Foreskin fibroblast (primary cell): ENCODE measurements at places on chromosomes 12 and 14.

DNA sequence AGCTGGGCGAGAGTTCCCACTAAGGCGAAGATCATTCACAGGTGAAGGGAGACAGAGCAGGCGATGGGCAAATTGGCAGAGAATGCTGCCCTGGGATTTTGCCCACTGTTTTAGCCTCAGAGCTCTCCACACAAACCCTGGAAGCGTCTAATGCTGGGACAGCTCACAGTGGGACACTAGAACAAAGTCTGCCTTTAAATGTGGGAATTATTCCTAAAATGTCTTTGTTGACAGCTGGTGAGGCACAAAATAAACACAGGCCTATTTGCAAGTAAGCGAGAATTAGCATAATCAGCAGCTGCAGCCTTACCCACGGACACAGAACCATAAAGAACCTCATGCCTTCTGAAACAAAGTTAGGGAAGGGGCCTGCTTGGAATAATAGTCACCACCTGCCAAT, 824.5 kb downstream of the AACS start:
- DNase-seq = no peak

DNA sequence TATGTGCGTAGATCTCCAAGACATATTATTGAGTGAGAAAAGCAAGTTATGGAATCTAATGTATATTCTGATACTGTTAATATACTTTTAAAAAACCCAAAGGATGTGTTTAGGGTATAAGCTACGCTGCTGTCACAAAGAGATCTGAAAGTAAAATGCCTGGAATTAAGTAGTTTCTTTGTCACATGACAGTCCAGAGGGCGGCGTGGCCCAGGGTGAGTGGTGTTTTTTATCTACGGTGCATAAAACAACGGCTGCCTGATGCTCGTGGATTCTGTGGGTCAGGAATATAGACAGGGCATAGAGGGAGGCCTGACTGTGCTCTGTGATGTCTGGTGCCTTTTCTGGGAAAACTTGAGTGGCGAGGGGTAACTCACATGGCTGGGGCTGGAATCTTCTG, 21.3 kb downstream of the TMEM120B start:
- DNase-seq = no peak

- no peak for DNase-seq
Observed at GRCh38 chr14:89089330-89089729, 264.9 kb downstream of the TTC8 start.

- DNase-seq = no peak
Observed at GRCh38 chr14:91935586-91935985, 11.9 kb downstream of the FBLN5 start.

DNA sequence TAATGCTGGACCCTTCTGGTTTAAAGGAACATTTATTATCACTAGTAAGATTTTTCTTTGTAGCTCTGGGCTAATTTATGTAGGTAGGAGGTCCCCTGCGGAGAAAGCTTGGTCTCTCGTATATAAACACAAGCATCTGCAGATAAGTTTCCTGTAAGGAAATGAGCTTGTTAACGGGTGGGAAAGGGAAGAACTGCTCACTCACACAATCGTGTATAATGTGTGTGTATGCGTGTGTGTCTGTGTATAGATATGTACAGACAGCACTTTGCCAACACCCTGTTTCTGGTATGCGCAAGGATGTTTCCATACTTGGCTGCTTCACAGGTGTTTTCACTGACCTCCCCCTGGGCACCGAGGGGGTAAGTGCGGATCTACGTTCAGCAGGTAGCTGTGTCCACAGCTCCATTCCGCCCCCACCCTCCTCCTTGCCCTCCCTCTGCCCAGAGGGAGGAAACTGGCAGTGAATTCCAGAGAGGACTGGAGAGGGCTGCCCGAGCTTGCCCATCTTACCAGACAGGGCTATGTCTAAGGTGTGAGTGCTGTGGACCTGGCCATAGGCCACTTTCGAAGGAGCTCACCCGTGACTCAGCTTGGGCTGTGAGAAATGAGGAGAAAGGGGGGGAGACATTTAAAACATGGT, 65.2 kb downstream of the NINJ2 start:
- DNase-seq = no peak

DNA sequence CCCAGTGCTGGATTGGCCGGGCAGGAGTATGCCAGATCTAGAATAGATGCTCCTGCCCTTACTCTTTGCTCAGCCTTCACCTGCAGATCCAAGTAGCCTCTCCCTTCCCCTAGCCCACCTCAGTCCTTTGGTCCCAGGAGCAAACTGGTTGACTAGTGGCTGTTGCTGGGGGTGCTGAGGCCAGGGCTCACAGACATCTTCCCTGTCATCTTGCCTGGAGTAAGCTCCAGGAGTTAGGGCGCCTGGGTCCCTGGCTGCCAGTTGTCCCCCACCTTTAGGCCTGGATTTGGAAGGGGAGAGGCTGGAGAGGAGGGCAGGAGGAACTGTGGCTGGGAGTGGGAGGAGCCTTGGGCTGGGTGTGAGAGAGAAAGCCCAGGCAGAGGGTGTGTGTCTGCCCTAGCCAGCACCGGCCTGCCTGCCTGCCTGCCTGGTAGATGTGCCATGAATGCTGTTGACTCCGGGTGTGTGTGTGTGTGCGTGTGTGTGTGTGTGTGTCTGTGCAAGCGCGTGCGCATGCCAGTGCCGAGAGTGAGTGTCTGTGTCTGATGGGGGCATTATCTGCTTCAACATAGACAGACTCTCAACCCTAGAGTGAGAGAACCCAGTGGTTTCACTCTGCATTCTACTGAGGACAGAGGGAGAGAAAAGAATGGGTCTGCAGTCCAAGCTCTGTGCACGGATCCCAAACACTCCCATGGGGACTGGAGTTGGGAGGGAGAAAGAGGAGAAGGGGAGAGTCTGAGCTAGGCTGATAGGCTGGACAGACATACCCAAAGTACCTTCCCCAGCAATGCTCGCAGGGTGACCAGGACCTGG, 845 bp upstream of the RARG start:
- no peak for DNase-seq

GRCh38 chr12:95683418-95683817, 107.1 kb downstream of the NTN4 start:
- no peak for DNase-seq
